GM18507 (cell line): ENCODE measurements at places on chromosomes 1 and 21.

- no peak for DNase-seq
Observed at GRCh38 chr1:213387380-213388015, 336.5 kb downstream of the RPS6KC1 start.

DNA sequence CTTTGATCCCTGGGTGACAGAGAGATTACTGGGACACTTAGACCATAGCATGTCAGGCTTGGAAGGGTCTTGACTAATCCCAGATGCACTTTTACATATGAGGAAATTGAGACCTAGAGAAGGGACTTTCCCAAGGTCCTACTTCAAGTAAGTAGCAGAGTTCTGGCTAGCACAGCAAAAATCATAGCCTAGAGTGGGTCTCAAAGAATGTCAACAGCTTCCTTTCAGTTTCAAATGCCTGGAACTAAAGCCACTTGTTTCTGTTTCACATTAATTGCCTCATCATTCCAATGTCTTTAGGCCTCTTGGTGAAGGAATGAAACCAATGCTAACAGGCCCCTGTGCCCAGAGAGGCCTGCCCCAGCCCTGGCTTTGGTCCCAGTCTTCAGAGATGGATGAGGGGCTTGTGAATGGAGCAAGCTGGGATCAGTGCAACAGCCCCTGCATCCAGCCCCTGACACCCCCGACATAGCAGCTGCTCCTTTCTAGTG lies 26.6 kb downstream of the ATF3 start:
- no peak for DNase-seq

DNA sequence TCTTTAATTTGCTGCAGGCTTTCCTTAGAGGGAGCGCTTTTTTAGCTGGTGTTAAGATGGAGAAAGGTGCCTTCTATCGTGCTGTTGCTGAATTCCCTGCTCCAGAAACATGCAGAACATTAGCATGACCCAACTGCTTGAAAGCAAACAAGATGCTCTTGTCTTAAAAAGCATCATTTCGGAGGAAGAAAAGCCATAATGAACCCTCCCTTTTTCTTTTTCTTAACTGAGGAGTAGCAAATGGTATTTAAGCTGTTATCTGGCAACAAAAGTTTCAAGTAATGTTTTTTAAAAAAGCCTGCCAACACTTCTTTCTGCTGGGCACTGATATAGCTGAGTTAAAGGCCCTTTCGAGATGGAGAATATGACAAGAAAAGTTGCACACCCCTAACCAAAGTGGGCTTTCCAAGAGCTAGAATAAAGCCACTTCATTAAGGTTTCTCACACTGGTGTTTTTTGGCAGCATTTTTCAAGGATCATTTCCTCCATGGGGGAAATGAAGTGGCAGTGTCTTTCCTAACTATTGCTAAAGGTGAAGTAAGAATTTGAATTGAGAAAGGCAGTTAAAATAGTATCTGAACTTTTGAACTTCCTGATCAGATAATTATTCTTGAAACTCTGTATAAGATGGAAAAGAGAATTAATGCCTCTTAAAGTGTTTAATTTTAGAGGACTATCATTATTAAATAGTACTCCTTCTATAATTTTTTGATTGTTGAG lies 38.8 kb downstream of the ST6GALNAC5 start:
- DNase-seq, result no peak

- DNase-seq, result no peak
Observed at GRCh38 chr1:45246760-45247159, 40.4 kb upstream of the ZSWIM5 start.

GRCh38 chr1:30681782-30682181 lies 41.6 kb downstream of the MATN1 start:
- DNase-seq, result no peak

- no peak for DNase-seq
Observed at GRCh38 chr1:3668585-3669300, 16.4 kb downstream of the TP73 start.

- DNase-seq, result no peak
Observed at GRCh38 chr1:14064649-14065442, 364.9 kb downstream of the PRDM2 start.

GRCh38 chr21:31403596-31404333 lies 59.7 kb upstream of the TIAM1 start:
- no peak for DNase-seq

DNA sequence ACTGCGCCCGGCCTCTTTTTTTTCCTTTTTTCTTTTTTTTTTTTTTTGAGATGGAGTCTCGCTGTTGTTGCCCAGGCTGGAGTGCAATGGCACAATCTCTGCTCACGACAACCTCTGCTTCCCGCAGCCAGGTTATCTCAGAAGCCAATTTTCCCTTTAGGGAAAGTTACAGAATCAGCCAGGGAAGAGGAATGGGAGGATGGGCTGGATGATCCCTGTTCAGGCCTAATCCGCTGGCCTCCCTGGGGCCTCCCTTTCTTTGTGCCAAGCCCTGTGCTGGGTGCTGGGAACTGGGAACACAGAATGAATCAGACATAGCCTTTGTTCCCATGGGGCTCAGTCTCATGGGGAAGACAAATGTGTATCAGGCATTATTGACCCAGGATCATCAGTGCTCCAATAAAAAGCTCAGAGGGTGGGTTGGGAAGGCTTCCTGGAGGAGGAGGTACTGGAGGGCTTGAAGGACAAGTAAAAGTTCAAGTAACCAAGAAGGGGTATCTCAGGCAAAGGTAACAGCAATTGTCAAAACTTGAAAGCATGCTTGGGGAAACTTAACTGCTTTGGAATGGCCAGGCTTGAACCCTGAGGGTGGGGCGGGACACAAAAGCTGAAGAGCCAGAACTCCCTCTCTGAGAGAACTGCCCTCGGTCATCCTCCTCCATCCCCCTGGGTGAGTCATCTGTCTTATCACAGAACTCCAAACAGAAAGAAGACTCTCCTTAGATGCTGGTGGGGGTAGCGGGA lies 14.3 kb downstream of the ECHDC2 start:
- no peak for DNase-seq

- no peak for DNase-seq
Observed at GRCh38 chr1:159408862-159409400, 23.1 kb upstream of the OR10J4 start.

- DNase-seq, result no peak
Observed at GRCh38 chr1:14340002-14340785, 258.3 kb upstream of the KAZN start.

DNA sequence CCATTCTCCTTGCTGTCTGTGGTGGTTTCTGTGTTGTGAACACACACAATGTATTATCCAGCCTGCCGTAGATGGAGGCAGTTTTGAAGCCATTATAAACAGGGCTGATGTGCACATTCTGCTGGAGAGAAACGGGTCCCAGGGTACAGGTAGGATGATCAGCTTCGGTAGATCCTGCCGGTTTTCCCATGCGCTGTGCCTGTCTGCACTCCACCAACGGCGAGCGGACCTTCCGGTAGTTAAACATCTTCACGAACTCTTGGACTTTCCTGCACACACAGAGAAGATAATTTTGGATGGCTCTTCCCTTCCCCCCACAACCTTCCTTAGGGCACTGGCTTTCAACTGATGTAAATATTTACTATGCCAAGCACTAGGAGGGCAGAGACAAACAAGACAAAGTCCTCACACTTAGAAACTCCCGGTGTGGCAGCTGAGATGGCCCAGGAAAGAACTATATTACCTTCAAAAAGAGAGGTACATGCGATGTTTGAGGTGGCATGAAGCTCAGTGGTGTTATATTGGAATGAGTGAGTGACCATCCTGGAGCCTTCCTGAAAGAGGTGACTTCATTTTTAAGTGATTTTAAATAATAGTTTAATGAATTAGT lies 41.7 kb downstream of the ALPL start:
- no peak for DNase-seq

GRCh38 chr21:39799178-39799577 lies 54.2 kb downstream of the IGSF5 start:
- DNase-seq, result no peak

GRCh38 chr1:248871837-248872401 lies 13.0 kb upstream of the ZNF692 start:
- DNase-seq, result no peak

GRCh38 chr21:26632691-26633090 lies 59.6 kb upstream of the CYYR1 start:
- no peak for DNase-seq

DNA sequence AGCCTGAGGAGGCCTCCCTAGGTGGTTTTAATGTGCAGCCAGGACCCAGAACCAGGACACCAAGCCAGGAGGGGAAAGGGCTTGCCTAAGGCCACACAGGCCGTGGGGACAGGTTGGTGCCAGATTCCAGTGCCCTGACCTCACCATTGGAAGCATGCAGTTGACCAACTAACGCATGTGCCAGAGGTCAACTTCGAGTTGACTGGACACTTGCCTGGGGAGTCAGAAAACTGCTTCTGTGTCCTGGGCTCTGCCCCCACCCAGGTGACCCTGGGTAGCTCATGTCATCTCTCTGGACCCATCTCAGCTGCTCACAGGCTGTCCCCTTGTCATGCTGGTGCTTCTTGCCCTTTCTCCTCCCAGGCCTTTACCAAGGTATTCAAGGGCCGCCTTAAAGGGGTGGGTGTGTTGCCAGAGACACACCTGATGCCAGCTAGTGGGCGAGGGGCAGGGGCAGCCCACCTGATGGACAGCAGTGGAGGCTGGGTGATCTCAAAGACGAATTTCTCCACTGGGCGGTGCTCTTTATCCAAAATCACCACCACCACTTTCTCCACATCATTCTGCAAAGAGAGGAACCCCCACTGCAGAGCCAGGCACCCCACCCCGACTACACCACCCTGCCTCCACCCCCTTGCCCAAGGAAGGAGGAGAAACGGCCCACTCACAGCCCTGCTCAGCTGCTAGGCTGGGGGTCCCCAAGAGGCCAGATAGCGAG lies 4.4 kb downstream of the MAD2L2 start:
- no peak for DNase-seq

GRCh38 chr1:183267646-183268431 lies 81.8 kb downstream of the LAMC2 start:
- no peak for DNase-seq

- DNase-seq, result no peak
Observed at GRCh38 chr21:37904856-37905255, 11.4 kb downstream of the KCNJ6 start.

DNA sequence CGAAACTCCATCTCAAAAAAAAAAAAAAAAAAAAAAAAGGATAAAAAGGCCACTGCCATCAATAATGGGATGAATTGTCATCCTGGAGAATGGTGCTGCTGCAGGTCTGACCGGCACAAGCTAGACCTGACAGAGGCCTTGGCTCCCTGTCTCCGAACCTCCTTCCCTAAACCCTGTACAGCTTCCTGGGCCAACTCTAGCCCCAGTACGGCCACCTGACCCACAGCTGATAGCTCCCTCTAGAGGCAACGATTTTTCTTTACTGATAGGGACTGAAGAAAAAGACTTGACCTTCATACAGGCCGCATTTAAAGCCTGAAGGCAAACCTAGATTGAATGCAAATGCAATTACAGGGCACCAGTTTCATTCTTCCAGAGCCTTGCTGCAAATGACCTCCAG lies 30.7 kb downstream of the NOL9 start:
- no peak for DNase-seq

- no peak for DNase-seq
Observed at GRCh38 chr1:22281521-22282363, 138.8 kb upstream of the WNT4 start.

DNA sequence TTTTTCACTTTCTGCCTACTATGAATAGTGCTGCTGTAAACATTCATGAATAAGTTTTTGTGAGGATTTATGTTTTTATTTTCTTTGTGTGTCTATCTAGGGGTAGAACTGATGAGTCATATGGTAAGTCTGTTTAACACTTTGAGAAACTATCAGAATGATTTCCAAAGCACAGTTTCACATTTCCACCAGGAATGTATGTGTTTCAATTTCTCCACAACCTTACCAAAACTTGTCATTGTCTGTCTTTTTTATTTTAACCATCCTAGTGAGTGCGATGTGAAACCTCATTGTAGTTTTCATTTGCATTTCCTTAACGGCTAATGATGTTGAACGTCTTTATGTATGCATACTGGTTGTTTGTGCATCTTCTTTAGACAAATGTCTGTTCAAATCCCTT lies 23.5 kb downstream of the RNASEL start:
- no peak for DNase-seq

DNA sequence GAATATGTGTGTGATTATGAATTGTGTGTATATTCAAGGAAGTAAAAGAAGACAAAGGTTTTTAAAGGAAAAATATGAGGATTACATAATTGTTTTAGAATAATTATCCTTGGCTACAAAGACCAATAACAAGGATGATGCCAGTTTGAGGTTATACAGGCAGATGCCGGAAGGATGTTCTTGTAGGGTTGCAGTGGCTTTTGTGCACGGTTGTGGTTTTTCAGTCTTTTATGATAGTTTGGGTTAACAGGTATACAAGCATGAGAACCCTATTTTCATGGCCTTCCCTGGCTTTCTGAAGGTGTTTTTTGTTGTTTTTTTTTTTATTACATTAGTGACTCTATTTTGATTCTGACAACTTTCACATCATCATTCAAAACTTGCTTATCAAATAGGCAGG lies 4.9 kb downstream of the CR2 start:
- DNase-seq, result no peak

- no peak for DNase-seq
Observed at GRCh38 chr1:243257189-243257588, 1.3 kb downstream of the SDCCAG8 start.

DNA sequence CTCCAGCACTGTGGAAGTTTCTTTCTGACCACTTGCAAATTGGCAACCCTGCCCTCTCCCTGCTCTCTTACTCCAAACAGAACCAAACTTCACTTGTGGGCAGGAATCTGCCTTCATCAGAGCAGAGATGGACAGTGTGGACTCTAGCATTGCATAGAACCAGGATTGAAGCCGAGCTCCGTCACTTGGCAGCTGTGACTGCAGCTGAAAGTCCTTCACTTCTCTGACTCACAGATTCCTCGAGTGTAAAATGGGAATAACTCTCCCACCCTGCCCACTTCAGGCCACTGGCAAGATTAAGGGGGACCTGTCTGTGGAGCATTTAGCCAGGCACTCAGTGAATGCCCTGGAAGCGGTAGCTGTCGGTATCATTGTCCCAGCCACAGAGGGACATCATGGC lies 75.7 kb upstream of the ZBTB40 start:
- no peak for DNase-seq

DNA sequence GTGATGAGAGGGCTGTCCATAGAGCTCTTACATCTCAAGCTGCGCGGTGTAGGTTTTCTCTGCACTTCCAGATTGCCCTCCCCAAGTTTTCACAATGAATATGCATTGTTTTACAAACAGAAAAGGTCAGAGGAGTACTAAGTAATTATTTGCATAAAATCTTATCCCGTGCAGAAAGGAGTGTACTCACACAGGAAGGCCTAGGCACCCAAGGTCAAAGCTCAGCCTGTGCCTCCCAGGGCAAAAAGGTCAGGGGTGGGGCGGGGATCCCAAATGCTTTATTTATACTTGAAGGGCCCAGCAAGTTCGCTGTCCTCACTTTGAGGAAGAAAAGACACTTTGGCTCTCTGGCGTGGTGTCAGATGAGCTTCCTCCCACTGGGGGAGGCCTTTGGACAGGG lies 10.3 kb upstream of the KCNE1 start:
- no peak for DNase-seq

GRCh38 chr1:211637066-211637465 lies 38.4 kb downstream of the NEK2 start:
- DNase-seq, result no peak

- no peak for DNase-seq
Observed at GRCh38 chr1:167995038-167995437, 58.2 kb upstream of the MPC2 start.
